ENCODE measurements at places on chromosomes 5 and 9. TPM values are rescaled to one million over a fixed set of nuclear protein-coding genes. Genes with fewer than 3 reads are reported as not detected.

SPATA31D4 gene
- total RNA-seq: not detected

COL5A1 gene
- total RNA-seq: 0.12 TPM

PPP3R2 gene
- not detected for total RNA-seq

PCDHGA7 gene
- not detected for total RNA-seq

SLC6A3 gene
- not detected for total RNA-seq

C5orf63 gene
- total RNA-seq: 9.4 TPM

OTP gene
- total RNA-seq: not detected

KIF12 gene
- not detected for total RNA-seq

NR5A1 gene
- total RNA-seq: not detected

SMIM27 gene
- total RNA-seq: 19.5 TPM

C5orf58 gene
- not detected for total RNA-seq

RFX3 gene
- 13.4 TPM for total RNA-seq

LCN15 gene
- not detected for total RNA-seq

IDNK gene
- total RNA-seq: 5.0 TPM

APBA1 gene
- total RNA-seq: 0.26 TPM

BAAT gene
- total RNA-seq: not detected

HAVCR1 gene
- total RNA-seq: 0.27 TPM

CDK5RAP2 gene
- 75.9 TPM for total RNA-seq

STPG3 gene
- total RNA-seq: not detected

RAI14 gene
- 5.4 TPM for total RNA-seq

GBGT1 gene
- 3.6 TPM for total RNA-seq

FOXD4L3 gene
- total RNA-seq: not detected

PLEKHG4B gene
- not detected for total RNA-seq

INSYN2B gene
- total RNA-seq: not detected

ELOVL7 gene
- 0.34 TPM for total RNA-seq

ZNF454 gene
- not detected for total RNA-seq

FIBCD1 gene
- total RNA-seq: not detected

SPATA31E1 gene
- not detected for total RNA-seq

WDR31 gene
- 1.6 TPM for total RNA-seq

DNAH5 gene
- not detected for total RNA-seq

IZUMO3 gene
- not detected for total RNA-seq

CDX1 gene
- not detected for total RNA-seq

TRIM7 gene
- total RNA-seq: 2.9 TPM

NIPAL4 gene
- 2.5 TPM for total RNA-seq

RAD1 gene
- 38.3 TPM for total RNA-seq

TOR4A gene
- 6.8 TPM for total RNA-seq

ANGPTL2 gene
- not detected for total RNA-seq

FBN2 gene
- not detected for total RNA-seq

ABHD17B gene
- 11.7 TPM for total RNA-seq

ELAVL2 gene
- not detected for total RNA-seq

ZBED3 gene
- total RNA-seq: 0.61 TPM

SPINK4 gene
- not detected for total RNA-seq

DND1 gene
- 2.3 TPM for total RNA-seq

PRDM9 gene
- total RNA-seq: not detected

ANKRD31 gene
- 0.29 TPM for total RNA-seq

MARVELD2 gene
- total RNA-seq: 0.31 TPM

GSN gene
- total RNA-seq: 2.9 TPM

SLC24A2 gene
- total RNA-seq: not detected
